NCI-H1417 treated with DMSO at 0.1 percent for 48 hours (cell line): ENCODE measurements at places on chromosomes 5 and 9.

- no peak for DNase-seq
Measured at GRCh38 chr9:134458207-134459108, 132.2 kb downstream of the RXRA start.

GRCh38 chr9:127707766-127708165 lies 978 bp downstream of the CFAP157 start:
- DNase-seq, result no peak

GRCh38 chr9:92004045-92004392 lies 54.0 kb upstream of the ROR2 start:
- no peak for DNase-seq

- no peak for DNase-seq
Measured at GRCh38 chr9:5185220-5185840, at the start of gene INSL6. Gene INSL6 (minus strand): TSS chr9:5185639. CDS start chr9:5185602, 37 bp downstream.

DNA sequence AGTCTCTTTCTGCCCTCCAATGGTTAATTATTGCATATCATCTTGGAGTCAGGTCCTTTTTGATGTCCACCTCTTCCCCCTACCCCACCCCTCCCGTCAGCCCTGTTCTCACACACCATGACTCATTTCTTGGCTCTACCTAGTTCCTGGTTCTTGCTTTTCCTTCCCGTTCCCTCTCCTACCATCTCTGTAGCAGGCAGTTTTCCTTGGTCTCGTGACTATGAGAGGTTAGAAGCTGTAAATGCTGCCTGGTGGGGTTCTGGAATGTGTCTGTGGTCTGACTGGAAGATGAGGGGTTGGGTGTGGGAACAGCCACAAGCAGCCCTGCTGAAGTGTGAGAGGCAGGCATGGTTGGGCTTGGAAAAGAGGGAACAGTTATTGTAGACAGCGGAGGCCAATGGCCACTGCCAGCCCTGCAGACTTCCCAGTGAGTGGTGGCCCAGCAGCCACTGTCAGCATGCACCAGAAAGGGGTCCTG lies 18.2 kb downstream of the SLC22A5 start:
- DNase-seq, result no peak

DNA sequence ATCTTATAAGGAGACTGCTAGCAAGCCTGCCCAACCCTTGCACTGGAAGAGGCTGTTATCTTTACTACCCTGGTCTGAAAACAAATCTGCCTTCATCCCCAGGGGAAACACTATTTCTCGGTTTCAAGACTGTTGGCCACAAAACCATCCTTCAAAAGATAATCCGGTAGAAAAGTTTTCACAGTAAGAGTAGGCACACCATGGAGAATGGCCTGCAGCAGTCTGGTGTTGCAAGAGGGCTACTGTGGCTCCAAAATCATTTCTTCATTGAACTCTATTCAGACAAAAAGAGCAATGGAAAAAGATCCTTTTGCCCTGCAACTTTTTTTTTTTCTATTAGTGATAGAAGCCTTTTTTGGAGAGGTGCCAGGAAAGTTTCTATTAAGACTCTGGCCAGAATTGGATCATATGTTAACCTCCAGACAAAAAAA lies 163.9 kb downstream of the ARHGEF28 start:
- DNase-seq, result no peak

DNA sequence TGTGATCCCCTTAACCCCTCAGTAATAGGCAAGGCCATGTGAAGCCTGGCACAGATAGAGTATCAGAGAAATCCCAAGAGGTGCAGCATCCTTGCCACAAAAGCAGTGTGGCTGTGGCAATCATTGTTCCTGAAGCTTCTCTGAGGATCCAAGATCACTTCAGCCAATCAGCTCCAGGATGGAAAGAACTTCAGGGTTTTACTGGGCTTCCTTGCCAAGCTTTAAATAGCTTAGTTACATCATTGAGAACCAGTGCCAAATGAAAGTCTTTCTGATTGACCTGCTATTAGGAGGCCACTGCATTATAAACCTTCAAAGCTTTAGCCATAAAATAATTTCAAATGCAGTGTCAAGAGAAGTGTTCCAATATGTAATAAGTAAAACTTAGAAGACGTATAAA lies 430.6 kb downstream of the PIK3R1 start:
- no peak for DNase-seq

DNA sequence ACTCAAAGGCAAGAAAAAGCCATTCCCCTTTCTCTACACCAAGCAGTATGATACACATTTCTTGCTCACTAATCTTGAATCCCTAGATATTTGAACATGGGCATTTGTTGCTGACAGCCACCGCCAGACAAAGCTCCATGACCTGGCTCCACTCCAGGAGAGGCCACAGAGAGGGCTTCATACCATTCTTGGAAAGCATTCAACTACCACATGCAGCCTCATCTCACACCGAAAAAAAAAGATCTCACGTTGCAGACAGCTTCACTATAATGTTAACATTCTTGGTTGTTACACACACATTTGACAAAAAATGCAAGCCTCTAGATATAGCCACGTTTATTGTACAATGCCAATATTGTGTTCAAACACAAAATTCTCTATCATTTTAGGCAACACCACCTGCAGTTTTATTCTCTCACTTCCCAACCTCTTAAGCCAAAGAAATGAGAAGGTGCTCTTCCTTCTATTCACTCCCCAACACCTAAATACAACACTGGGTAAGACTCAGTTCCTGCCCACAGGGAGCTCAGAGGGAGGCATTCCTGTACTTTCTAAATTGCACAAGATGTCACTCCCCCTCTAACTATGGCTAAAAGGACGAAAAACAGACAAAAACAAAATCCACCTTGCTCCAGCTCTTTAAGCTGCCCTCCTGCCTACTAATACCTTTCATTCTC lies 222.4 kb downstream of the TSSK1B start:
- DNase-seq, result no peak

DNA sequence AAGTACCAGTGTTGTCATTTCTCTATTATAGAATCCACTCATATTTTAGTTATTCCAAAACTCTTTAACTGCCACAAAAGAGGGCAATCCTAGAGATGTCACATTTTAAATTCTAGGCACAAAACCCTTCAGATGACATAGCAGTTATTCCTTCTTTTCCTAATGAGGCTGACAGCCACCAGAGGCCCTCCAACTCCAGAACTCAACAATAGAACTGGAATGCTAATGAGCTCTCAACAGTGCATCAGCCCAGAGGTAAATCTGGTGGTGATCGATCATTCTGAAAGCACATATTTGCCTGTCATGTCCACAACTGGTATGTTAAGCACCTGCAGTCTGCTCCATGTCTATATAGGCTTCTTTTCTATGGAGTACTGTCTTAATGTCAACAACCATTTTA lies 40.2 kb upstream of the RAB3C start:
- DNase-seq, result peak; percentile 0

GRCh38 chr9:7510199-7510598 lies 289.4 kb downstream of the DMAC1 start:
- DNase-seq, result no peak

DNA sequence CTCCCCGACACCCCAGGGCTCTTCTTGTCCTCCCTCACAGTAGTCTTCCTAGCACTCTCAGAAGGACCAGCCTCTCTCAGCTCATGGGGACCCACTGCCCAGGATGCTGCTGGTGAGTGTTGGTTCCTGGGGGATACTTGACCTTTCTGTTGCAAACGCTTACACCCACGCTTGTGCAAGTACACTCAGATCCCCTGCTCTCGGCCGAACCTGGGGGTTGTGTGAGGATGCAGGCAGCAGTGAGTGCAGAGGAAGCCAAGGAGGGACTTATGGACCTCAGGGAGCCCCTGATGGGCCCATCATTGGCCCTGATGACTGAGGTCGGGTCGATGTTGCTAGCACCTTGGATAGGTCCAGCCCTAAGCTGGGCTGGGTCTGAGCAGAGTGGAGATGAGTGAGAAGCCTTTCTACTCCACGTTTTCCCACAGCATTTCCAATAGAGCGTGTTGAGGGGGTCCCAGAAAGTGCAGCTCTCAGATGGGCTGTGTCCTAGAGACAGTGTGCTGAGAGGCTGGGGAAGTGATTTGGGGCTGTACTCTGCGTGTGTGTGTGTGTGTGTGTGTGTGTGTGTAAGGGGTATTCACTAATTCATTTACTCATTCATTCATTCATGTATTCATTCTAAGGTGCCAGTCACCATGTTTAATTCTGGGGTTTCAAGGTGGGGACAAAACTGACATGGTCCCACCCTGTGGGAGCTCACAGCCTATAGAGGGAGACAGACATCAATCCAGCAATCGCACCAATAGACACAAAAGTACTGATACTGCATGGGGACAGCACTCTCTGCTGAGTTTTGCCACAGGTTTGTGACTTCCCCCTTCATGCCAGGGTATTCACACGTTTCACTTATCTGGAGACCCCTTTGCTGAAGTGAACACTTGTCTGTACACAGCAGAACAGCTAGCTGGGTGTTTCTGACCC lies 25.2 kb upstream of the PITX1 start:
- no peak for DNase-seq

- DNase-seq, result no peak
Measured at GRCh38 chr5:40675396-40676133, 4.2 kb upstream of the PTGER4 start.

DNA sequence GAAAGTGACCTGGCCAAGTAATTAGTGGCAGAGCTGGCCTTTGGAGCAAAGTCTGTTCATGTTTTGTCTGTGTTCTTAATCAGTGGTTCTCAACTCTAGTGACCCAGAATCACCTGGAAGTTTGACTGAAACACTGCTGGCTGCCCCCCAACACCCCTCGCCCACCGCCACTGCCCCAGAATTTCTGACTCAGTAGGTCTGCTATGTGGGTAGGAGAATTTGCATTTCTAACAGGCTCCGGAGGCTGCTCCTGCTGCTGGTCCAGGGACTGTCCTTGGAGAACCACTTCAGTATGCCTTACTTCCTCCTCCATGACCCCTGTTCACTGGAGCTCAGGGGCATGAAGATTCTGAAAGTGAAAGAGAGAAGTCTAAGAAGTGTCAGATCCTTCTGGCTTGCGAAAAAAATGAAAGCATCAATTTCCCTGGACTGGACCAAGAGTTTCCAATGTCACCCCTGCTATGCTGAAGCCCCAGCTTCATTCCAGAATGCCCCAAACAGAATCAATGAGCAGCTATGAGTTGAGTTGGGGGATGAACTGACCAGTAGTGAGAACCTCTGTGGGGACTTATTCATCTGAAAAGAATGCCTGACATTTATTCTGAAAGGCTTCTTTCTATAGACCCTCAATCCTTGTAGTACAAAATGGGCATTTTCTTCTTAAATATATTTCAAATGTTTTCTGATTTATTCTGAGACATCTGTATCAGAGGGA lies 20.8 kb upstream of the COL15A1 start:
- no peak for DNase-seq

DNA sequence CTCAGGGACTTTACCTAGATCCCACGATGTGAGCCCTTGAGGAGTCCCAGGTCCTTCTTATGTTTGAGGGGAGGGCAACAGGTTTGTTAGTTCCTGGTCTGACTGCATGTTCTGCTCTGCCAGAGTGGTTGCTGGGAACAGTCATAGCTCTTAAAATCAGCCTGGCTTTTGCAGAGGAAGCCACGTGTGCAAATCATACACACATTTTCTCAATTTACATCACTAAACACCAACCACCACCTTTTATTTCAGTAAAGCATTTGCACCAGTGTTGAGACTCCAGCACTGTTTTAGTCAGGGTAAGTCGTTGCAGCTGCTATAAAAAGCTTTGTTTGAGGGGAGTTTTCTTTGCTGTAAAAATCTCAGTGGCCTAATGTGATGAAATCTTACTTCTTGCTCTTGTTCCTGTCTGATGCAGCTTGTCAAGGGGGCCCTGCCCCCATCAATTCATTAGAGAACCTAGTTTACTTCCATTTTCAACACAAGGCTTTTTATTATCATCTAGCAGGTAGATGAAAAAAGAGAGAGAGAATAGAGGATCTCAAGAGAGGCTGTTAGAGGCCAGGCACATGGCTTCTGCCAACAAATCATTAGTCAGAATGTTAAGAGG lies 70.3 kb upstream of the VCAN start:
- DNase-seq, result no peak

DNA sequence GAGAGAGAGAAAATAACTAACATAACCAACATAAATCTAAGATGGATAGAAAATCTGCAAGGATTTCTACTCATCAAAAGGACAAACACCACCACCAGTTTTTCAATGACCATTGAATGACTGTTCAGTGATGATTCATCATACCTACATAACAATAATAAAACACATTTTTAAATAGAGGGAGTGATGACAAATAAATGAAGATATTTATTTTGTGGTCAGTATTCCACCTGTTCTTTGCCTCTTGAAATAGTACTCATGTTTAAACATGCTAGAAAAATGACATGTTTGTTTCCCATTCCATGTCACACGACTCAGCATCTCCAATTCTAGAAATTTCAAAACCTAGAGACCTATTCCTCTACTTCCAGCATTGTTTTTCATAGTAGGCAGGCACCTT lies 34.6 kb upstream of the ADAMTS16 start:
- no peak for DNase-seq

- DNase-seq, result no peak
Measured at GRCh38 chr9:83307066-83307724, 231.0 kb downstream of the FRMD3 start.

DNA sequence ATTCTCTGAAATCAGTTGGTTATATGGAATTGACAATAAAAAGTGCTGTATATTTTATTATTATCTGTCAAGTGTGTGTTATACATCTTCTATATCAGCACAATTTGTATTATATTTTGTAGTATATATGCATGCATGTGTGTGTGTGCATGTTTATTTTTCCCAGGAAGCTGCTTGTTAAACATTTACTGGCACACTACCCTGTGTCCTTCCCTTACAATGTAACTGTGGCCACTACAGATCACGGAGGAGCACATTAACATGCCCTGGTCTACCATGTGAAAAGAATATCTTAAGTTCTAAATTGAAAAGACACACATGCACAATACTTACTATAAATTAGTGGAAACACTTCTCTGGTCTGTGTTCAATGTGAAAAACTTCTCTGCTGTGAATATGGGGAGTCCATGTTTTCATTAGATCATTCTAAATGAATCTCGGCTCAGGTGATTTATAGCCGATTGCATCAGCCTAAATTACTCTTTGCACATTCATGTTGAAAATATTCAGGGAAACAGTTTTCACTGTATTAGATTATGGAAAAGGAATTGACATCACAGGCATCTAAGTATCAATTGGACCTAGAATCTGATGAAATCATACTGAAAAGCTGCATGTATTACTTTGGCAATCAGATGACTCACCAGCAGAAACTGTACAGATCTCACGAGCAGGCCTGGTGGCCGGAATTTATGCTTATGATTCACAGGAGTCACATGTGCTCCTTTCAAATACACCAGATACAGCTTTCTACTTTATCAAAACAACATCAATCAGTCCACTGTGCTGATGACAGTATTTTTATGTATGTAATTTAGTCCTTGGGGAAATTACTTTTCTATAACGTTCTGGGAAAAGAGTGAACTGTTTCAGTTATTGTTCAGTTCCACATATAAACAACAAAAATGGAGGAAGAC lies 39.4 kb downstream of the LURAP1L start:
- no peak for DNase-seq

DNA sequence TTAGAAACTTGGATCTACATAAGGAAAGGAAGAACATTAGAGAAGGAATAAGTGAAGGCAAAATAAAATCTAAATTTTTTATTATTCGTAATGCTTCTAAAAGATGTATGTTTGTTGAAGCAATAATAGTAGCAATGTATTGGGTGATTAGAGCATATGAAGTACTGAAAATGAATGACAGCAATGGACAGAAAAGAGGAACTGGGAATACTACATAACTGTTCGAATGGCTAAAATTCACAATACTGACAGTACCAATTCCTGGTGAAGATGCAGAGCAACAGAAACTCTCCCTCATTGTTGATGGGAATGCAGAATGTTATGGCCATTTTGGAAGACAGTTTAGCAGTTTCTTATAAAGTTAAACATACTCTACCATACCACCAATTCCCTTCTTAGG lies 177.3 kb upstream of the SPEF2 start:
- DNase-seq, result no peak

- no peak for DNase-seq
Measured at GRCh38 chr5:96387616-96388015, 45.4 kb downstream of the PCSK1 start.

GRCh38 chr9:84807870-84808390 lies 138.4 kb downstream of the NTRK2 start:
- DNase-seq, result no peak
